ENCODE measurements at places on chromosomes 12 and 14. TPM values are rescaled to one million over a fixed set of nuclear protein-coding genes. Genes with fewer than 3 reads are reported as not detected.

- DNase-seq, result no peak
Observed at GRCh38 chr12:65949009-65949623, 124.8 kb downstream of the HMGA2 start.

REM2 gene
- 0.05 TPM for polyA plus RNA-seq

GRCh38 chr12:124480469-124481256 is 86.7 kb downstream of the NCOR2 start:
- peak; percentile 61 for DNase-seq

CLMN gene
- polyA plus RNA-seq, result 2.5 TPM
